ENCODE measurements at places on chromosomes 16 and 17.
A peak's percentile ranks its signal among the peaks of the same experiment; 100 is the strongest.

DNA sequence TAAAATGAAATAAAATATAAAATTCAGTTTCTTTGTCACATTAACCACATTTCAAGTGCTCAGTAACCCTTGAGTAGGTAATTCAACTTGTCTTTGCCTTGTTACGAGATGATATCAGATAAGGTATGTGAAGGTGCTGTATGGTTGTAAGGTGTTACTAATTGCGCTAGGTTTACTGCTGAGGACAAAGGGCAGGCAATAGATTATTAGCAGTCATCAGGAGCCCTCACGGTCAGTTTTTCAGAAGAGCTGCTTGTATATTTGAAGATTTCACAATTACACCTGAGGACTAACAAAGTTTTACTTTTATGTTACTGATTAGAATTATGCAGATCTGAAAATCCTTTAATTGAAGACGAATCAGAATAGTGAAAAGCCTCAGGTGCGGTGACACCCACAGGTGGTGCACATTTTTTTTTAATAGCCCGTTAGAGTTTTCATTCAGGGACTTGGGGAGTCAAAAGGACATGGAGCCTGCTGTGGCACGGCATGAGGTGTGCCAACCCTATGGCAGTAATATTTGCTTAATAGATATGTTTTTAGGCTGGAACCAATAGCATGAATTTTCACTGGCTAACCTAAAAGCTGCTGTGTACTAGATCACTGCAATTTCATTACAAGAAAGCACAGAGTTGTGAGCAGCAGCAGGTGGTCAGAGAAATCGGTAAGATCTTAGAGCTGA is 16.4 kb downstream of the NDEL1 start:
- no peak for DNase-seq

DNA sequence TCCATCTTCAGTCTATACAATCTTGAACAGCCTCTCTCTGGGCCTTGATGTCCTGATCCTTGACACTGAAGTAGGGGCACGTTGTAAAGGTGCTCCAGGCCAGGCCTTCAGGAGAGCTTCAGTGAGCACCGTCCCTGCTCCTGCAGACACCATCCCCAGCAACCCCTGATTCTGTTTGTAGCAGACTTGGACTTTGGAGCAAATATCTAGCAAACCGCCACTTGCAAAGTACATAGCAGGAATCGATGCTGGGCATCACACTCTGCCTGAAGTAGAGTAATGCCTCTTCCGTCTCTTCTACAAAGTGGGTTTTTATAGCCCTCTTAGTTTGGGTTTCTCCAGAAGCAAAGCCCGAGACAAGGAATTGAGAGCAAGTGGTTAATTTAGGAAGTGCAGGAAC is 169.1 kb downstream of the SALL1 start:
- DNase-seq = no peak

DNA sequence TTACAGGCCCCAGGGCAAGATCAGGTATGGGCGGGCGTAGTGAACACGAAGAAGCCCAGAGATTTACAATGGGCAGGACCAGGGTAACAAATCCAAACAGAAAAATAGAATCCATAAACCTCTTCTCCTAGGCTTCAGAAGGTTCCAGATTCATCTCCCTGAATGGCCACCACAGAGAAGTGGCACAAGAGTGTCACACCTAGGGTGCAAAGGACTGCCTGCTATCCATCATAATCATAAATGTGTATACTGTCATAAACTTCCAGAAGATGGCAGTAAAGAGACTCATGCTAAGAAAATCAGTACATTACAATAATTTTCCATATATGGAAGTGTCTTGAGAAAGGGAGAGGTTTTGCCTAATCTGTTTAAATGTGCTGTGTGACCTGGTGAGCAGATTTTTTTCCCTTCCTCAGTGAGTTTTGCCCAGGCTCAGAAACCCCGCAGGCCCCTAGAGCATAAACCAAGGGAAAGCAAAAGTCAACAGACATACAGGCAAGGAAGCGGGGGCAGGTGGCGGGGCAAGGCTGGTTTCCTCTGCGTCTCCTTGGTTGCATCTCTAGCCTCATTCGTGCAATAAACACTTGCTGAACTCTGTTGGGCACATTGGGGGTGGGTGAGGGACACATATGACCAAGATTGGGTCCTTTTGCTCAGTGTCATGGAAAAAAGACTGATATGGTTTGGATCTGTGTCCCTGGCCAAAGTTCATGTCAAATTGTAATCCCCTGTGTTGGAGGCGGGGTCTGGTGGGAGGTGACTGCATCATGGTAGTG is 92.0 kb upstream of the CDH5 start:
- DNase-seq = no peak

DNA sequence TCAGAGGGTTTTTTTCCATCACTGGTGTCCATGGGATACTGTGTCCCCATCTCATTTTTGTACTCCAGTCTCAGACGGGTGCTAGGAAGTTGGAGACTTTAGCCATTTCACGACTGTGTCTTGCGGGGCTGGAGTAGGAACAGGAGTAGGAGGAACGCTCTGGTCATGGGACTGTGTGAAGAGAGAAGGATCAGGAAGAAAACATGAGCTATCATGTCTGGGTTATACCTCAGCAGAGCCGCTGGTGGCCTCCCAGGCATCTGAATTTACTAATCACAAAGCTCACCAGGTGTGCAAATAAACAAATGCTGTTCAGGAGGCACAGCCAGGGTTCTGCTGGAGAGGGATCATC is 225.4 kb downstream of the SEC14L1 start:
- no peak for DNase-seq

DNA sequence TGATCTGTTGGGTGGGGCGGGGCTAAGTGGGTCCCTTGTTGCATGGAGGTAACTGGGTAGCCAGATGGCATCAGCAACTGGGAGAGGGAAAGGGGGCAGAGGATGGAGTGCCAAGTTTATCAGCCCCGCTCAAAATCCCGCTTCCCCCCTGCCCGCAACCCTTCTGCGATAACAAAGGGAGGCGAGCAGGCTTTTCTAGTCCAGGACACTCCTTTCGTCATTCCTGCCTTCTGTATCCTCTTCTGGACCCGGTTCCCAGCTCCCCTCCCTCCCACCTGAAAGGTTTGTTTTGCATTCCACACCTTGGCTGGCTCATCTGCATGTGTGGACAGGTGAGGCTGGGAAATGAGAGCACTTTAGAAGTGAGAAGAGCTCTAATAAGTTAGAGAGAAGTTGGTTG is 53.3 kb downstream of the HLF start:
- no peak for DNase-seq

DNA sequence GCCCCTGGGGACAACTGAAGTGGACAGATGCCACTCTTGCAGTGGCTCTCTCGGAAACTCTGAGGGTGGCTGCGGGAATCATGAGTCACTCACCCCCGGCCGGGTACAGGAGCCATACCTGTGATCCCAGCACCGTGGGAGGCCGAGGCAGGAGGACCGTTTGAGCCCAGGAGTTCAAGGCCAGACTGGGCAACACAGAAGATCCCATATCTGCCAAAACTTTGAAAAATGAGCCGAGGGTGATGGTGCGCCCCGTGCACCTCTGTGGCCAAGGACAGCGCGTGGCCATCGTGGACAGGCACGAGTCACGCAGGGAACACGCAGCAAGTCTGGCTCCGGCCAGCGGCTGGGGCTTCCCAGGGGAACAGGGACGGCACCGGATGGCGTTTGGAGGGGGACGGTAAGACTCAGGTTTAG is 41.3 kb upstream of the ZC3H18 start:
- no peak for DNase-seq

- DNase-seq = no peak
Measured at GRCh38 chr16:81265658-81266451, 27.4 kb downstream of the BCO1 start.

DNA sequence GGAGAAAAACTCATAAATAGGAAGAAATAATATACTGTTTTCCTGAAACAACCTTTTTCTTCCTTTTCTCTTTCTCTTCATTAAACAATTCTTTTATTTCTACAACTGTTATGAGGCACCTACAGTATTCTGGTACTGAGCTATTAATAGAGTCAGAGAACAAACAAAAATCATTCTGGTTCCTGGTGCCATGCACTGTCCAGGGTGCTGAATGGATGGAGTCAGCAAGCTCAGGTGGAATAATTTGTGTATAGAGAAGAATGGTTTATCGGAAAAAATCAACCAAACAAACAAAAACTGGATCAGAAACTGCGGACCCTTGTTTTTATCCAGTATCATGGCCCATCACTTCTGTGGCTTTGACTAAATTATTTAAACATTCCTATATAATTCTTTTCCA is 430.3 kb upstream of the GOT2 start:
- no peak for DNase-seq

DNA sequence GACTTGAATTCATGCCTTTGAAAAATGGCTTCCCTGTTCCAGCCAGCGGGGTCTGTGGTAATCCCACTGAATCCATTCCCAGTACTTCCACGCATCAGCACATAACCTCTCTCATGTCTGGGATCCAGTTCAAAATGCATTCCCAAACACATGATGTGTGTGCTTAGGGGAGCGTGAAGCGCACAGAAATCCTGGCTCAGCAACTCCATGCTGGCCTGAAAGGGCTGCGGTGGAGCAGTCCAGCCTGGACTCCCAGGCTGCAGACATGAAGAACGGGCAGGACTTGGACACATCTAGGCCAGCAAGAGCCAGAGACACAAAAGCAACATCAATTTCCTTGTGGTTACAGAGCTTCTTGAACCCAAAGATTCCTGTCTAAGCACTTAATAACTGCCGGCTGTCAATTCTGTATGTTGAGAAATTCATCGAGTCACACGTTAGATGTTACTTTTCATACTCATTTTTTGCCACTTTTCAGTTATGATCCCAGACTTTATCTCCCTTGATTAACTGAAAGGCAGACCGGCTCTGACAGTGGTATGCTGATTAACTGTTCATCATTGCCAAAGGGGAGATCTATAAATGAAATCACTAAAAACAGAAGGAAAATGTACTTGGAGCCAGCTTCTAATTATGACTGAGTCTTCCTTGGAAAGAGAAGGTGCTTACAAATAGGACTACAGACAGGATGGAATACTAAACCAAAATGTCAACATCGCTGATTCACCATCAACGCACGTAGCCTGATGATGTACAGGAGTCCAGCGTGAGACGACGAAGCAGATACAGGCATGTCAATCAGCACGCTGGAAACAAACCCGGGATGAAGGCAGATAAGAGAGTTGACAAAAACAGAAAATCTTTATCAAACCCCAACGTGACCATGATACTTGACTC is 23.0 kb downstream of the NSMCE1 start:
- no peak for DNase-seq

- peak; percentile 79 for DNase-seq
Measured at GRCh38 chr17:44269535-44270240, 1.8 kb upstream of the SLC4A1 start.

DNA sequence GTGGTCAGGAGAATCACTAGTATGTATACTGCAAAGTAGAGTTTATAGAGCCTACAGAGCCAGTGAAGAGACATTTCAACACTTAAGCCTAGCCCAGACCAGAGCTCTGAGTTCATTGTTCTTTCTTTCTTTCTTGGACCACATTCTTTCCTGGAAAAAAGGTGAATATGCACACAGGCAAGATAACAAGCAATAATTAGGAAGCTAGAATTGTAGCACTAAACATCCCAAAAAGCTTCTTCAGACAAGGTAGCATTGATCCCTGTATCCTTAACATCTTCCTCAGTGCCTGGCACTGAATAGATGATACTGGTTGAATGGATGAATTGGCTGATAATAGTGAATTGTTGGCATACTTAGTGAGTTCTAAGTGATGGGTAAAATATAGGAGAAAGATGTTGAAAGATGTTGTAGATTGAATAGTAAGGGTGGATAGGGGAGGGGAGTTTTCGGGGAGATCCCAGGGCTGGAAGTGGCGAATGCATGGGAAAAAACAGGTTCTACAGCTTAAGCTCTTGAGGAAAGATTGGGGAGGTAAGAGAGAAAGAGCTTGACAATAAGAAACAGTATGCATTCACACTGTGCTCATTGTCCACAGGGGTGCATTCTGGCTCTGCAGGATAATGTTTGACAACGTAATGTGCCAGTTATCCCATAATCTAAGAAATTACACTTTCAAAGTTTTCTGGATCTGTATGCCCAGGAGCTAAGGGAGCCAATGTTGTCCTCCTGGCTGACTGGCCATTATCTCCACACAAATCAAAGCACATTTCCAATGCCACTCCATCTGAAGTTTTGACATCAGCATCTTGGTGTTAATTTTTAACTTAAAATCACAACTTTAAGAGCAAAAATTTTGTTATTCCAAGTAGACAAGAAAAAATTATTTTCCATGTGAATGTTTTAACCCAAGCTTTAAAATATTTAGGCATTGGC is 35.6 kb downstream of the TUBD1 start:
- no peak for DNase-seq

DNA sequence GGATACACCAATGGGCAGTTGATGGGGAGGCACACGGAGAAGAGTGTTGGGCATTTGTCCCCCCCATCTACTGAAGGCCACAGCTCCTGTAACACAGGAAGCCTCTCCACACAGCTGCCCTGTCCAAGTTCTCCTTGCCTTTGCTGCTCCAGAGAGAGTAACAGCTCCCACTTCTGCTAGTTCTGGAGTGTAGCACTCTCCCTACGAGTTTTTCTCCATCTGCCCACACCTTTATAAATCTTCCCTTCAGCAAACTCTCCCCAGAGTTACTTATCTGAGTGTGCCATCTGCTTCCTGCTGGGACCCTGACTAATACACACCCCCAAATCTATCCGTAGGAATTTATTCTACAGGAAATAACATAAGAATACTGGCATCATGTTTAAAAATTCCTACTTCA is 42.6 kb upstream of the ERN1 start:
- DNase-seq = no peak

GRCh38 chr17:17758941-17759563 is 77.7 kb downstream of the SREBF1 start:
- DNase-seq = no peak

- no peak for DNase-seq
Measured at GRCh38 chr17:82021900-82022309, 773 bp downstream of the CENPX start.

DNA sequence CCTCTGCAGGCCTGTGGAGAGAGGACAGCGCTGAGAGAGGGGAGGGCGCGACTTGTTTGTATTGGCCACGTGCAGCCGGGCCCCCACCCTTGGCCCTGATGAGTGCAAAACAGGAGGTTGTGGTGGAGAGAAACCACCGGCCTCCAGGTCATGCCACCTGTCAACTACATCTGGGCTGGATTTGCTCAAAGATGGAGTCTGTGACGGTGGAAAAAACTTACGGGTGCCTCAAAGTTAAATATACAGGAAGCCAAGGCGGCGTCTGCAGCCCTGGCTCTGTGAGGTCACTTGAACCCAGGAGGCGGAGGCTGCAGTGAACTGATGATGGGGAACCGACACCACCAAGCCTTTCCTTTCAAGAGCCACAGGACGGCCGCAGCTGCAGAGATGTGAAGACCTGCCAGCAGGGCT is 15.7 kb downstream of the C16orf74 start:
- no peak for DNase-seq

Measured in D341Med (cell line).